ENCODE measurements at places on chromosomes 13 and 19.

GRCh38 chr19:53785196-53785889 is 38.8 kb downstream of the NLRP12 start:
- DNase-seq, result no peak

- DNase-seq, result peak; percentile 86
These were observed 1.5 kb upstream of the GADD45B start for GRCh38 chr19:2474232-2475017.

DNA sequence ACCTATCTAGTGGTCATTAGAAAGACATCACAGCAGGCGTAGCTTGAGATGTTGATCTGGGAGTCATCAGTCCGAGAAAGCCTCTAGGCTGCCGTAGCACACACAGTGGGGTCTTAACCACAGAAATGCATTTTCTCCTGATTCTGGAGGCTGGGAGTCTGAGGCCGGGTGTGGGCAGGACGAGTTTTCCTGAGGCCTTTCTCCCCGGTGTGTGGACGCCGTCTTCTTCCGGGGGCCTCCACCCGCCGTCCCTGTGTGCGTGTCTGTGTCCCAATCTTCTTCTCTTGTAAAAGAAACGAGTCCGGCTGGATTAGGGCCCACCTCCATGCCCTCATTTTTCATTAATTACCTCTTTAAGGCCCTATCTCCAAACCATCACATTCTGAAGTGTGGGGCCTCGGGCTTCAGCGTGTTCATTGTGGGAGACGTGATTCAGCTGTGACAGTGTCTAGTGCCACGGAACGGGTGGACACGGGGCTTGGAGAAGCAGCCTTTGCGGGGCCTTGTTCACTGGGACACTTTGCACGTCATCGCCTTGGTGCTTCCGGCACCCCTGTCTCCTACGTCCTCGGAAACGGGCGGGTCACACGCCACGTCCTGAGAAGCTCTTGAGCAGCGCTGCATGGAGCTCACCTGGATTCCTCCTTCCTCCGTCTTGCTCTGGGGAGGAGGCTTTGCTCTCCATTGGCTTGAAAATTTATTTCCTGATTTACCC is 208.9 kb upstream of the SOX1 start:
- no peak for DNase-seq

- DNase-seq, result no peak
These were observed 68.6 kb downstream of the RAB20 start for GRCh38 chr13:110492679-110493593.
